ENCODE measurements at places on chromosomes 16 and 17.
A peak's percentile ranks its signal among the peaks of the same experiment; 100 is the strongest.

GRCh38 chr16:25014500-25015147 lies 545 bp downstream of the ARHGAP17 start:
- no peak for DNase-seq

DNA sequence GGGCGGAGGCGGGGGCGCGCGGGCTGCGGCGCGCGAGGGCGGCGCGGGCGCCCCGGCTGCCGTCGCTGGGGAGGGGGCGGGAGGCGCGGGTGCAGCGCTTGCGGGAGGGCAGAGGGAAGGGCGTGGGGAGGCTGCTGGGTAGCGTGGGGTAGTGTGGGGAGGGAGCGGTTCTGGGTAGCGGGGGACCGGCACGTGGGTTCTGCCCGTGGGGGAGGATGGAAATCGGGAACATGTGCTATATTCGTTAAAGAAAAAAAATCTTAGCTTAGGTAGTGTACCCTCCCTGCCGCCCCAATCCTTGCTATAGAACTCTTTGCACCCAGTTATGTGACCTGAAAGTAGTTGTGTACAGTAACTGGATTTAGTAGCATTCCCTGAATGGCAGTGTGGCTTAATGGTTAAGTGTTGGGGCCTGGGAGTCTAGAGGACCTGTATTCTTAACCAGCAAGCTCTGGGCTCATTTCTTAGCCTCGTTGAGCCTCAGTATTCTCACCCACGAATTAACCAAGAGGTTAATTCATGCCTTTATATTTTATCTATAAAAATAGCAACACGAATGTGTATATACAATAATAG lies 646 bp downstream of the RABEP1 start:
- peak; percentile 30 for DNase-seq

- DNase-seq, result no peak
Measured at GRCh38 chr17:4786106-4786511, at the start of gene VMO1. TSS of gene VMO1 (minus strand) at chr17:4786364. CDS start at chr17:4786352, 12 bp downstream.

DNA sequence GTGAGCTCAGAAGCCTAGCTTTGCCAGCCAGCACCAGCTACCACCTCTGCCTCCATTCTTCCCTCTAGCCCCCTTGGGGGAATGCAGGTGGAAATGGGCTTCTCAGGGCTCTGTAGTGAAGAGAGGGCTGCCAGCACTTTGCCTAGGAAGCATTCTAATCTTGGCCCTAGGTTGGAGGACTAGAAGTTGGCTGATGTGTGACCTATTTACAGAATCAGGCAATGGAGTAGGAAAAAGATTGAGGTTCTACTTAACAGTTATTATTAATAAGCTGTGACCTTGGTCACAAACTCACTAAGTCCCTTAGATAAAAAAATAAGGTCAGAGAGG lies 19.9 kb downstream of the DHX38 start:
- DNase-seq, result no peak

GRCh38 chr16:56048425-56049105 lies 142.7 kb upstream of the GNAO1 start:
- no peak for DNase-seq
